ENCODE measurements at places on chromosomes 3 and 15.

GRCh38 chr3:35745351-35745750 lies 106.0 kb downstream of the ARPP21 start:
- DNase-seq: no peak

- no peak for DNase-seq
Measured at GRCh38 chr15:70523616-70524015, 239.7 kb downstream of the UACA start.

GRCh38 chr3:187739094-187739560 lies 6.1 kb downstream of the BCL6 start:
- no peak for DNase-seq

DNA sequence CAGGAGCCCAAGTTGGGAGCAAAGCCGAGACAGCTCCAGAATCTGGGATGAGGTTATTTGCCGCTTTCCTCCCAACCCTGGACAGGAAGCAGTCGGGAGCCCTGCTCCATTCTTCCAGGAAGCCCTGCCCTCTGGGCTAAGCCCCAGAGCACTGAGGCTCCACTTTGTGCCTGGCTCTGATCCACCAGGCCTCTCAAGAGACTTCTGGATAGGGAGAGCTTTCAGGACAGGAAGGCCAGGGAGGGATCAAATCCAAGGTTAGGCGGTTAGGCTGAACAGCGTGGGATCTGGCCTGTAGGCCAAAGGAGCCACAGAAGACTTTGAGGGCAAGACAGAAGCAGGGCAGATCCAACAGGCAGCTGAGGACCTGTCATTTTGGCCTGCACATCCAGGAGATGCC lies 835 bp downstream of the STOML1 start:
- DNase-seq: no peak

- DNase-seq: no peak
Measured at GRCh38 chr3:79111375-79112052, 656.3 kb downstream of the ROBO1 start.

- DNase-seq: no peak
Measured at GRCh38 chr3:151592287-151592686, 131.4 kb upstream of the IGSF10 start.

All from stimulated activated CD8-positive, alpha-beta memory T cell treated with anti-CD3 and anti-CD28 coated beads, Interleukin-7, amount 100 ng/mL, for 1 hour (primary cell).